SJSA1 (cell line): ENCODE measurements at places on chromosomes 1 and 21. TPM values are rescaled to one million over a fixed set of nuclear protein-coding genes. Genes with fewer than 3 reads are reported as not detected.

DNA sequence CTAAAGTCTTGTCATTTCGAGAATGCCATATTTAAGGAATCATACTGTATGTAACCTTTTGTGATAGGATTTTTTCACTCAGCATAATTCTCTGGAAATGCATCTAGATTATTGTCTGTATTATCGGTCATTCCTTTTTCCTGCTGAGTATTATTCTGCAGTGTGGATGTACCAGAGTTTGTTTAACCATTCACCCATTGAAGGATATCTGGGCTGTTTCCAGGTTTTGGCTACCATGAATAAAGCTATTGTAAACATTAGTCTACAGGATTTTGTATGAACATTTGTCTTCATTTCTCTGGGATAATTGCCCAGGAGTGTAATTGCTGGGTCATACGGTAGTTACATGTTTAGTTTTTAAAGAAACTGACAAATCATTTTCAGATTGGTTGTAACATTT, 61.8 kb downstream of the ATP1A1 start:
- no peaks in the 10 kb centered on the region for H3K27me3 ChIP-seq
- H3K27ac ChIP-seq: no peak overlapping the region
- H3K4me1 ChIP-seq: no peaks in the 10 kb centered on the region
- no peak overlapping the region for H3K4me3 ChIP-seq

DNA sequence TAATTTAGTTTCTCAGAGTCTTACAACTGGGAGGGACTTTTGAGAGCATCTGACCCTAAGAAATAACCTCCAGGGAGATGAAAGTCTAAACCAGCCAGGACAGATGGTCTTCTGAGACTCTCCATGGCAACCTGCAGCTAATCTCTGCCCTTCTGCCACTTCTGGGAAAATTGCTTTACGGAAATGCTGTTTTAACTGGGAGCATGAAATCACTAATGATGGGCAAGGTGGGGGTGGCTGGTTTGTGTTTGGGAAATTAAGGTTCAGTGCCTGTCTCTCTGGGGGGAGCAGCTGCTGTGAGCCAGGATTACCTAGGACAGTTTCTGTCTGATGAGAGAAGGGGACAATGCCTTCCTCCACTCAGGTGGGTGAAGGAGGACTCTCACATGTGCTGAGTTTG, 33.2 kb downstream of the ROR1 start:
- H3K36me3 ChIP-seq: no peaks in the 10 kb centered on the region
- H3K4me3 ChIP-seq: no peak overlapping the region
- no peak for DNase-seq
- H3K27ac ChIP-seq: no peak overlapping the region
- H3K27me3 ChIP-seq: no peaks in the 10 kb centered on the region

GRCh38 chr1:103190766-103191165, 82.4 kb upstream of the COL11A1 start:
- H3K36me3 ChIP-seq: no peaks in the 10 kb centered on the region
- no peak overlapping the region for H3K27ac ChIP-seq

DNA sequence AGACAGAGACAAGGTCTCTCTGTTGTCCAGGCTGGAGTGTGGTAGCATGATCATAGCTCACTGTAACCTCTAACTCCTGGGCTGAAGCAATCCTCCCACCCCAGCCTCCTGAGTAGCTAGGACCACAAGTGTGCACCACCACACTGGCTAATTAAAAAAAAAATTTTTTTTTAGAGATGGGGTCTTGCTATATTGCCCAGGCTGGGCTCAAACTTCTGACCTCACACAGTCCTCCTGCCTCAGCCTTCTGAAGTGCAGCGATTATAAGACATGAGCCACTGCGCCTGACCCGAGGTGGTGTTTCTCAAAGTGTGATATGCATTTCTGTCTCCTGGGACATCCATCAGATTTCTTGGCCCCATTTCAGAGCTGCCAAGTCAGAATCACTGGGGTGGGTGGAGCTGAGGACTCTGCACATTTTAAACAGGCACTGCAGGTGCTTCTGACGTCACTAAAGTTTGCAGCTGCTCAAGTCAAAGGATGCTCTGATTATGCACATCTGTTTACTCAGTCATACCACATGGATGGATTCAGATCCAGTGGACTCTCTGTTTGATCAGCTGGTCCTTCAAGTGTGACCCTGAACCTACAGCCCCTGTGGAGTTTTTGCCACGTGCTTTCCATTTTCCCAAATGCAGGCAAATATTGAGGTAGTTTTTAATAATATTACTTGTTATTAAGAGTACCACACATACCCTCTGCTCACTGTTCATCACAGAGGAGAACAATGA, 21.4 kb downstream of the TGFB2 start:
- peaks cover 60% of the 10 kb centered on the region for H3K4me1 ChIP-seq
- H3K4me3 ChIP-seq: no peak overlapping the region
- no peaks in the 10 kb centered on the region for H3K27me3 ChIP-seq
- DNase-seq: no peak
- H3K27ac ChIP-seq: peak overlapping the region; percentile 30
- no peaks in the 10 kb centered on the region for H3K36me3 ChIP-seq

GRCh38 chr1:194071205-194071604, 884.8 kb upstream of the B3GALT2 start:
- no peaks in the 10 kb centered on the region for H3K4me1 ChIP-seq
- no peak overlapping the region for H3K27ac ChIP-seq
- H3K4me3 ChIP-seq: no peak overlapping the region
- H3K36me3 ChIP-seq: no peaks in the 10 kb centered on the region

GRCh38 chr1:22153660-22154437, 11.0 kb upstream of the WNT4 start:
- no peak overlapping the region for H3K27ac ChIP-seq
- no peaks in the 10 kb centered on the region for H3K36me3 ChIP-seq
- H3K27me3 ChIP-seq: peaks cover 22% of the 10 kb centered on the region
- no peak overlapping the region for H3K4me3 ChIP-seq
- H3K4me1 ChIP-seq: no peaks in the 10 kb centered on the region

DNA sequence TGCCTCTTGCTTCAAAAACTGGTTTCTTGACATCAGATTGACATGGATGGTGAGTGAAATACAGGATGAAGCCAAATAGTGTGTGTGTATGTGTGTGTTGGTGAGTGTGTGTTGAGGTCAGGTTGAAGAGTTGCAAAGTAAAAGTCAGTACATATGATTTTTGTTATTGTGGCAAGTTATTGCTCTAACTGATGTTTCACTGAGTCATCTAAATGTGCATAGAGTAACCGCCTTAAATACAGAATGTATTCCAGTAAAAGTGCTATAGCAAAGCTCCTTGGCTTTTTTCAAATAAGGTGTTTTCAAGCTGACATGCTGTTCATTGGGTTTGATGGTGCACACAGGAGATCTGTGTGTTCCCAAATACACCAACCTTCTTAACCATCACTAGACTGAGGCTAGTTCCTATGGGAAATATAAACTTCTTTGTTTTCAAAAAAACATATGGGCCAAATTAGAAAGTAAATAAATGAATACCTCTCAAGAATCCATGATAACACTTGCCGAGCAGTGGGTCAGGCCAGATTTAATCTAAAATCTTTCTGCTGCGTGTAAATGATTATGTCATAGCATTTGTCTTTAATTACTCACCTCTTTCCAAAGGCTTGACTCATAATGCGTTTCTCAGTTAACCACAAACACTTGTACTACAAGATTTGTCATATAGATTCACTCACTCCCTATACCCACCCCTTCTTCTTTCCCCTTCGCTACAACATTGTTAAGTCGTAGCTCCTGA, 151.1 kb downstream of the LYPLAL1 start:
- H3K27ac ChIP-seq: peak overlapping the region; percentile 16; the same call in 1 of the 2 replicates
- peak; percentile 82 for DNase-seq
- H3K36me3 ChIP-seq: no peaks in the 10 kb centered on the region

- no peaks in the 10 kb centered on the region for H3K36me3 ChIP-seq
- H3K27ac ChIP-seq: no peak overlapping the region
- no peak for DNase-seq
Observed at GRCh38 chr1:26389604-26390247, 17.2 kb upstream of the ZNF683 start.

DNA sequence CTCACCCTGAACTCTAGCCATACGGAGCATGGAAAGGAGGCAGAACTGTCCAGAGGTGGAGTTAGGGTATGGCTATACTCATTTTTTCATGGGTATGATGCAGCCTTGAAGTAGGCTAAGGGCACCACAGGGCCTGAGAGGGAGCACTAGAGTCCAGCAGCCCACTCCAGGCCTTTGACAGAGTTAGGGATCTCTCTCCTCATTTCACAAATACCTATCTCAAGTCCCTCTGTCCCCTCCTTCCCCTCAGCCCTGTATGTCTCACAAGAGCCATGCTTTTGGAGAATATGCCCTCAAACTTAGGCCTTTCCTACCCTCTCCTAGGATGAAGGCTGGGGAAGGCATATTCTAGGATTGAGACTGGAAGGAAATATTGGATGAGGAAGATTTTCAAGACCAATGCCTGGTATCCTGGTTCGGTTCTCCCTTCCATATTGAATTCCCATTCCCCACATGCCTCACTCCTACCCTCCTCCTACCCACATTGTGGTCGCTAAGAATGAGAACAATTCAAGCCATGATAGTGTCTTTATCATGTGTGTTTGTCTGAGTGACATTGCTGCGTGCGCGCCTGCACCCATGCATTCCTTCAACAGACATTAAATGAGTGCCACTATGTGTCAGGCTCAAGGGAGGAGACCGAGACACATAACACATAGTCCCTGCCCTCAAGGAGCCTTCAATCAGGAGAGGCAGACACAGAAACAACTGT, 2.6 kb upstream of the NECTIN4 start:
- no peak overlapping the region for H3K4me3 ChIP-seq
- no peak overlapping the region for H3K27ac ChIP-seq

DNA sequence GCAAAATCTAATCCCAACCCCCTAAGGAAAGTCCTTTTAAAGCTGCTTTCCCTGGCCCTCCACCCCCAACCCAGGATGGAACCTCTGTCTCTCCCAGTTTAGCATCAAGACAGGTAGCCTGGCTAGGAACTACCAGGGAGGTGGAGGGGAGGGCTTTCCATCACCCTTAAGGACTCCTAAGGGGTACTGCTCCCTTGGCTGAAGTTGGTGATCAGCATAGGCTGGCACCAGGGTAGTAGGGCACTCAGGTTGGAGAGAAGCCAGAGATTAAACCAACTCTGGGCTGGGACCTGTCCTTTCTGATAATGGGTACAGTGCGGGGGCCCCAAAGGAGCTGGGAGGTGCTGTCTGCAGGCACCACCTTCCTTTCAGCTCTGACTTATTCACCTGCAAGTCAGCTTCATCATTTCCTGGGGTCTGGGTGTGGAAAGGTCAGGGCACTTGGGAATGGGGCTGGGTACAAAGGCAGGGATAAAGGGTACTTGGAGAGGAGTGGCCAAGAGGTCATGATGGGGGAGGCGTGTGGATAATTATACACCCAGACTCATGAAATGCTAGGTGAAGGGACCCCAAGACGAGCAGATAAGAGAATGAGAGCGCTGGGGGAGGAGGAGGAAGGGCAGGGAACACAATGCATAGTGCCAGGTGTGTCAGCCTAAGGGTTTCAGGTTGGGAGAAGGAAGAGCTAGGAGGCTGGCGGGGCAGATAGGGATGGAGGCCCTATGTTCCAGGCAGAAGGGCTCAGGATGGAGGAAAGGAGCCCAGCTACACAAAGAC, 1.2 kb downstream of the ARHGEF2 start:
- peak overlapping the region; percentile 78 for H3K4me3 ChIP-seq
- peaks cover 69% of the 10 kb centered on the region for H3K4me1 ChIP-seq
- no peak for DNase-seq
- H3K27ac ChIP-seq: peak overlapping the region; percentile 81
- H3K27me3 ChIP-seq: no peaks in the 10 kb centered on the region

GRCh38 chr1:246283771-246284410, 223.2 kb downstream of the SMYD3 start:
- H3K4me3 ChIP-seq: no peak overlapping the region
- H3K4me1 ChIP-seq: no peaks in the 10 kb centered on the region
- no peak overlapping the region for H3K27ac ChIP-seq
- H3K36me3 ChIP-seq: no peaks in the 10 kb centered on the region

- DNase-seq: no peak
- H3K27ac ChIP-seq: no peak overlapping the region
- H3K4me3 ChIP-seq: no peak overlapping the region
- no peaks in the 10 kb centered on the region for H3K4me1 ChIP-seq
Observed at GRCh38 chr1:215376544-215377264, 190.4 kb upstream of the KCTD3 start.

- H3K36me3 ChIP-seq: no peaks in the 10 kb centered on the region
- peaks cover 9% of the 10 kb centered on the region; the same call in 1 of the 2 replicates for H3K4me1 ChIP-seq
- DNase-seq: no peak
- H3K27me3 ChIP-seq: no peaks in the 10 kb centered on the region
- H3K4me3 ChIP-seq: no peak overlapping the region
- H3K27ac ChIP-seq: no peak overlapping the region
Observed at GRCh38 chr1:114011796-114012195, 32.5 kb downstream of the OLFML3 start.

DNA sequence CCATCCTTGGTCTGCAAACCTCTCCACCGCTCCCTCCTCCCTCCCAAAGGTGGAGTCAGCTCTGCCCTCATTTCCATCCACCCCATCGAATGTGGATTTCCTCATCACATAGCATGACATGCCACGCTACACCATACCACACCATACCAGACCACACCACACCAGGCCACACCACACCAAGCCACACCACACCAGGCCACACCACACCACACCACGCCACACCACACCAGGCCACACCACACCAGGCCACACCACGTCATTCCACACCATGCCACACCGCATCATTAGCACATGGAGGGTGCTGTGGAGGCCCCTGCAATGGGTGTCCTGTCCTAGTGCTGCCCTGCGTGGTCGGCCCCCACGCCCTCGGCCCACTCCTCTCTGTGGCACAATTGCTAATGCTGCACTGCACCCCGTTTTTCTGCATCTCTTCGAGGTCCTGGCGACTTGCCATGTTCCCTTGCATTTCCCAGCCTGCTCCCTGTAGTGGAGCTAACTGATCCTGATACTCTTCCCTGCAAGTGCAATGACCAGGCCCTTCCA, 11.3 kb downstream of the DFFB start:
- no peaks in the 10 kb centered on the region for H3K27me3 ChIP-seq
- 0 out of 2 replicates have a peak, but pooled peaks cover 3% of the 10 kb centered on the region for H3K4me1 ChIP-seq
- H3K4me3 ChIP-seq: no peak overlapping the region
- no peak for DNase-seq
- no peak overlapping the region for H3K27ac ChIP-seq

Gene NOTCH2
- total RNA-seq: 77.2 and 103 TPM in 2 replicates

Gene SH2D2A
- not detected in 2 replicates for total RNA-seq

Gene C1QA
- total RNA-seq: not detected in 2 replicates

Gene FCRL3
- total RNA-seq: not detected in 2 replicates

Gene C1orf50
- 0.69 and 4.2 TPM in 2 replicates for total RNA-seq
